A673 (cell line): ENCODE measurements at places on chromosomes 13 and 19. TPM values are rescaled to one million over a fixed set of nuclear protein-coding genes. Genes with fewer than 3 reads are reported as not detected.

GRCh38 chr19:15595069-15595468, 19.9 kb upstream of the CYP4F8 start:
- DNase-seq = no peak

DNA sequence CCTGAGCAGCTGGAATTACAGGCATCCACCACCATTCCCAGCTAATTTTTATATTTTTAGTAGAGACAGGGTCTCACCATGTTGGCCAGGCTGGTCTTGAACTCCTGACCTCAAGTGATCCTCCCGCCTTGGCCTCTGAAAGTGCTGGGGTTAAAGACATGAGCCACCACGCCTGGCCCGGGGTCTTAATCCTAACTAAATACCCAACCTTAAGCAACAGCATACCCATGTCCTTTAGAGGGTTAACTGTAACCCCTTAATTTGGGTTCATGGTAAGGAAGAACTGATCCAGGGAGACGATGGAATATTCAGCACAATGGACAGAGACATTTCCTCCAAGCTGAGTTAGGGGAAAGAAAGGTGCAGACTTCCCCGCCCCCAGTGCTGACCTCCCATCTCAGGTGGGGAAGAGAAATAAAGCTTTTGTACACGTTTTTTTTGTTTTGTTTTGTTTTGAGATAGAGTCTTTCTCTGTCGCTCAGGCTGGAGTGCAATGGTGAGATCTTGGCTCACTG, 8.7 kb upstream of the GALP start:
- DNase-seq = peak; percentile 36

GRCh38 chr13:21040120-21040826, 21.1 kb downstream of the LATS2 start:
- no peak for DNase-seq

DNA sequence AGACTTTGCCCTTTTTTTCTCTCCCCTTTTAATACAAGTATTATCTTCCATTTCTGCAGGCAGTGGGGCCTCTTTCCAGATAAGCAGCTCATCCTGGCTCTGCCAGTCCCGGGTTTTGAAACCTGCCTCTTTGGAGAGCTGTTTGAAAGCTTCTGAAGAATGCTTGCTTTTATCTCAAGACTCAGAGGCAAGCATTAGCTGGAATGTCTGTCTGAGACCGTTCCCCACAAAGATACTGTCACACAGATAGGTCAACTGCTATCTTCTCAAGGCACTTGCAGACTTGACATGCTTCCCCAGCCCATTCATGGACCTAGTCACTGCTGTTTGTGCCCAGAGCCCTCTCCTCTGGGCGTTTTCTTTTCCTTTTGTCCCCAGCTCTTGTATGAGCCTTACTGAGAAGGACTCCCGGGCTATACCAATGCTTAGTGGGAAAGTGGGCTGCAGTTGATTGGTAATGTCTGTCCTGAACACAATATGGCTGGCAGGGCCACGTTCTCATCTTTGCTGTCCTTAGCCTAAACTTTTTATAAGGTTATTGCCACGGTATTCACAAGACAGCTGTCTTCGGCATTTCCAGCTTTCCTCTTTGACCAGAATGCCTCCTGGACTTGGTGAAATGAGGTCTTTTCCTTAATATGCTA, 13.4 kb downstream of the SERP2 start:
- no peak for DNase-seq

DNA sequence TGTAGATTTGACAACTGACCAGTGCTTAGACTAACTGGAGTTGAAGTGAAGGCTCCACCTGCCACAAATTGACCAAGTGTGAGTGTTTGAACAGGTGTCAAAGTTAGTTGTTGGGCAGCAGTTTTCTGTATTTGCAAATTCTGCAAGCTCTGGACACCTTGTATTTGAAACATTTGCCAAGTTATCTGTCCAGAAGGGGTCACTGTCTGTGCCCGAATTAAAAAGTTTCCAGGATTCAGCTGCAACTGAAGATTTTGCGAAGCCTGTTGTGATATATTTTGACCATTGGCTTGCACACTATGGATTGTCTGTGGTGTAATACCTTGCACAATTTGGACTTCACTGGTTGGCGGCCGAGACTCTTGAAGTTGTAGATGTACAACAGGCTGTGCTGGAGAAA, 1690.7 kb downstream of the SLITRK5 start:
- peak; percentile 13 for DNase-seq

- DNase-seq = peak; percentile 96
These were observed at the start of gene ZNF577 for GRCh38 chr19:51887522-51888498. TSS of gene ZNF577 (minus strand) at chr19:51887951. CDS start at chr19:51880382, 7,569 bp downstream.

DNA sequence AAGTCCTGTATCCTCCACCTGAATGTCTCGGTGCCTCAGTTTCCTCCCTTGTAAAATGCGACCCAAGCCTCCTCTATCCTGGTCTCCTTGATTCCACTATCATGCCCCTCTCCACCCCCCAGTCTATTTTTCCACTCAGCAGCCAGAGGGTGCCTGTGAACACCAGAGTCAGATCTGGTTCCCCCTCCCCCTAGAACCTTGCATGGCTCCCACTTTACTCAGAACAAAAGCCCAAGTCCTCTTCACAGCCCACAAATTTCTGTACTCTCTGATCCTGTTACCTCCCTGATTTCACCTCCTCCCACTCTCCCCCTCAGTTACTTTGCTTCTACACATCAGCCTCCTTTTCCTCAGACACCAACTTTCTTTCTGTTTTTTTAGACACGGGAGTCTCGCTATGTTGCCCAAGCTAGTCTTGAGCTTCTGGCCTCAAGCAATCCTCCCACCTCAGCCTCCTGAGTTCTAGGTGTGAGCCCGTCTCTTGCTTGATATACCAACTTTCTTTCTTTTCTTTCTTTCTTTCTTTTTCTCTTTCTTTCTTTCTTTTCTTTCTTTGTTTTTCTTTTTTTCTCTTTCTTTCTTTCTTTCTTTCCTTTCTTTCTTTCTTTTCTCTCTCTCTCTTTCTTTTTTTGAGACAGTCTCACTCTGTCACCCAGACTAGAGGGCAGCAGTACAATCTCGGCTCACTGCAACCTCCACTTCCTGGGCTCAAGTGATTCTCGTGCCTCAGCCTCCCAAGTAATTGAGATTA, 869 bp downstream of the DAND5 start:
- no peak for DNase-seq

DNA sequence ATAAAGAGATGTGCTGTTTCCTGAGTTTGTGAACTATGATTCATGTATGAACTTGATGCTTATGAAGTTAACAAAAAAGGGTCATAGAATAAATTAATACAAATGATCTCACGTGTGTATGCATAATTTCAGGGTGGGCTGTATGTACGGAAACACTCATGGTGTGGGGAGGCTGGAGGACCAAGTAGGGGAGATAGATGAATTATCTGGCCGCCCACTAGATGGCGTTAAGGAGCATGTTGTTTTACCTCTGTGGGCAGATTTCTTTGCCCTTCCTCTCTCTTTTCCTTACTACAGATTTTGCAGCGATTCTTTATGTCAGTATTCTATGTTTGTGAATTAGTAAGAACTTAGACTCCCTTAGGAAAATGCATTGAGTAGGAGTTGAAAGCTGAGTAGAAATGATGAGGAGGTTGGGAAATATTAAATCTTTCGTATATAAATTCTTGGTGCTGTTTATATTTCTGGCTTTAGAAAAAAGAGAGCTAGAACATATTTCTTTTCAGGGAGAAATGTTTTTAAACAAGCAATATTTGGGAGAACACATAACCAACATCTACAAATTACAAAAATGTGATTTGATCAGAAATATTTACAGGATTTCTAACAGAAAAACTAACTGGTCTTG, 47.4 kb upstream of the TMTC4 start:
- peak; percentile 68 for DNase-seq

- DNase-seq = no peak
These were observed 131.8 kb upstream of the PEG3 start for GRCh38 chr19:56972291-56972841.

GRCh38 chr13:95106562-95106961, 194.7 kb downstream of the ABCC4 start:
- no peak for DNase-seq

- DNase-seq = no peak
These were observed 74.0 kb downstream of the PCDH9 start for GRCh38 chr13:67155898-67156722.

- DNase-seq = no peak
These were observed 63.7 kb upstream of the ZDHHC20 start for GRCh38 chr13:21522847-21523246.

GRCh38 chr13:31046711-31047279, 114.3 kb downstream of the TEX26 start:
- DNase-seq = peak; percentile 91

- no peak for DNase-seq
These were observed 50.2 kb upstream of the KLF2 start for GRCh38 chr19:16274447-16274846.

GRCh38 chr13:23865026-23865425, 24.2 kb downstream of the MIPEP start:
- no peak for DNase-seq

DNA sequence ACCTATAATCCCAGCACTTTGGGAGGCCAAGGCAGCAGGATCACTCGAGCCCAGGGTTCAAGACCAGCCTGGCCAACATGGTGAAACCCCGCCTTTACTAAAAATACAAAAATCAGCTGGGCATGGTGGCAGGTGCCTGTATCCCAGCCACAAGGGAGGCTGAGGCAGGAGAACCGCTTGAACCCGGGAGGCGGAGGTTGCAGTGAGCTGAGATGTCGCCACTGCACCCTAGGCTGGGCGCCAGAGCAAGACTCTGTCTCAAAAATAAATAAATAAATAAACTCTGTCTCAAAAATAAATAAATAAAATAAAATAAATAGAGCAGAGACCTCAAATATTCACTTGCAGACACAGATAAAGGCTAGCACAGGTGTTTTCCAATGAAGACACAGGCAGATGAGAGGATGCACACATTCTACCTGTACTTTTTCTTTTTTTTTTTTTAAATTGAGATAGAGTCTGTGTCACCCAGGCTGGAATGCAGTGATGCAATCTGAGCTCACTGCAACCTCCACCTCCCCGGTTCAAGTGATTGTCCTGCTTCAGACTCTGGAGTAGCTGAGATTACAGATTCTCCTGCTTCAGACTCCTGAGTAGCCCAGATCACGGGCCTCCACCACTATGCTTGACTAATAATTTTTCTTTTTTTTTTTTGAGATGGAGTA, 2.7 kb upstream of the RPS16 start:
- DNase-seq = no peak

DNA sequence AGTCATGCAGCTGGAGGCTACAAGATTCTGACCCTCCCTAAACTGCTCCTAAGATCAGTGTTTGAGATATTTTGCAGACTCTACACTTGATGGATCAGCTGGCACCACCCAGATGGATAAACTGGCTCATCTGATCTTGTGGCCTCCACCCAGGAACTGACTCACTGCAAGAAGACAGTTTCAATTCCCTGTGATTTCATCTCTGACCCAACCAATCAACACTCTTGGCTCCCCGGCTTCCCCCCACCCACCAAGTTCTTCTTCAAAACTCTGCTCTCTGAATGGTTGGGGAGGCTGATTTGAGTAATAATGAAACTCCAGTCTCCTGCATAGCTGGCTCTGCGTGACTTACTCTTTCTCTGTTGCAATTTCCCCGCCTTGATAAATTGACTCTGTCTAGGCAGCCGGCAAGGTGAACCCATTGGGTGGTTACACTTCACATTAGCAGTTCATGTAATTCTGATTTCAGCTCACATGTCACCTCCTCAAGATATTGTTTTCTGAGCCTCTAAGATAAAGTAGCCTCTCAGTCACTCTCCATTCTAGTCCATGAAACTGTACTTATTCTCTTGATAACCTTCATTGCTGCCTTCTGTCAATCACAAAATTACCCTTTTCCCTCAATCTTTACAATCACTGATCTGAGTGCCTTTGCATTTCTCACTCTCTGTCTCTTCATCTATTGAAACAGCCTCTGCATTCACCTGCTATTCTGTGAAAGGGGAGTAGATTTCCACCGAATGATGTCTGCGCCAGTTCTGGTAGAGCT, 9.9 kb upstream of the FPR3 start:
- peak; percentile 56 for DNase-seq

- no peak for DNase-seq
These were observed 6.6 kb downstream of the PCCA start for GRCh38 chr13:100095498-100095897.

DNA sequence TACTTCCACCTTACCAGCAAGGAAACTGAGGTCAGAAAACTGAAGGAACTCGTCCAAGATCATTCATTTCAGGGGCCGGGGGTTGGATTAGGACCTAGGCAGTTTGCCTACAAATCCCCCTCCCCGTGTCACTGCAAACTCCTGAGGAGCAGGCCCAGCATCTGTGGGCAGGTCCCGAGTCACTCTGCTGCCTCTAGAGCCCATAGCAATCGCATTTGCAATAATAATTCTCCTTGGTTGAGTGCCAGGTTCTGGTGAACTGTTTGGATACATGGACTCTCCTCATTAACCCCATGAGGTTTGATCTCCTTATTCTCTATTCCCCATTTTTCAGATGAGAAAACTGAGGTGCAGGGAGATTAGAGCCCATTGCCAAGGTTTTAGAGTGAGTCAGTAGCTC, 903 bp downstream of the PIN1 start:
- DNase-seq = peak; percentile 60

DNA sequence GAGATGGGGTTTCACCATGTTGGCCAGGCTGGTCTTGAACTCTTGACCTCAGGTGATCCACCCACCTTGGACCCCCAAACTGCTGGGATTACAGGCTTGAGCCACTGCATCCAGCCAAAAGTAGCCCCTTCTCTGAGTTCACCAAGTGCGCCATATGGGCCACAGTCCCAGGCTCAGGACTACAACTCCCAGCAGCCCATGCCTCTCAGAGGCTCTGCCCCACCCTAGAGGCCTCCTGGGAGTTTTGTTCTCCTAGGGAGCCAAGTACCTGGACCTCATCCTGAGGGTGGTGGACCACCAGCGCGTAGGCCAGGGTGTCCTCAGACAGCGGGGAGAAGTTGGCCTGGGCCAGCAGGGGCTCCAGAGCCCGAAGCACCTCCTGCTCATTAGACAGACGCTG, 18.8 kb downstream of the TMEM143 start:
- peak; percentile 44 for DNase-seq

DNA sequence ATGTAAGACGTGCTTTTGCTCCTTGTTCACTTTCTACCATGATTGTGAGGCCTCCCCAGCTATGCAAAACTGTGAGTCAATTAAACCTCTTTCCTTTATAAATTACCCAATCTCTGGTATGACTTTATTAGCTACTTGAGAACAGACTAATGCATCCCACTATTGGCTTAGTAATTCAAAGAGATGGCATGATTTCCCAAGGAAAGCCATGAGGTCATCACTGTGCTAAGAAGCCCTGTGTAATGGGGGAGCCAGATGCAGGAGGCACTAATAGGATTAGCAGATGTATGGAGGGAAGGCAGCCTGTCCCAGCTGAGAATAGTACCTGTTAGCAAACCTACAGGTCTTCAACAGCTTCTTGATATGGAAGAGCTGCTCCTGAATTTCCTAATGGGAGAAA, 38.1 kb downstream of the RUBCNL start:
- DNase-seq = peak; percentile 65

GRCh38 chr19:30350692-30351663, 21.2 kb upstream of the ZNF536 start:
- DNase-seq = no peak

Gene CNMD
- total RNA-seq = 2.4 and 2.6 TPM in 2 replicates

Gene GRK1
- total RNA-seq = not detected in 2 replicates

Gene POGLUT2
- total RNA-seq = 10.8 and 12.0 TPM in 2 replicates

Gene F10
- total RNA-seq = not detected in 2 replicates

Gene SACS
- 31.5 and 35.9 TPM in 2 replicates for total RNA-seq
